ENCODE measurements at places on chromosomes 2 and 18. TPM values are rescaled to one million over a fixed set of nuclear protein-coding genes. Genes with fewer than 3 reads are reported as not detected.

DNA sequence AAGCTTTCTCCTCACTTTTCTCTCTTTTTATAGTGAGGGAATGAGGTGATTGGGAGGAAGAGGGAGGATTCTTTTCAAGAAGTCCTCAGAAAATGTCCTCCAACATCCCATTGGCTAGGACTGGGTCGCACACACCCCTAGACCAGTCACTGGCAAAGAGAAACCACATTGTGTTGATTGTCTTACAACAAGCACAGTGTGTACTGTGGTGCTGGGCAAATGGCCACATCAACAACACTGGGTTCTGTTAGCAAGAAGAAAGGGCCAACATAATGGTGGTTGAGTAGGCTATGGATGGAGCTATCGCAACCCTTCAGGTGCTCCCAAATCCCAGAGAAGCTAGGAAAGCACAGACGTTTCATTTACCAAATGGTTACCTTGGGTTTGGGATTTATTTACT is 18.7 kb upstream of the PTPN4 start:
- no peak for DNase-seq

GRCh38 chr2:24204505-24204904 is 29.7 kb downstream of the FAM228A start:
- no peak for DNase-seq

DNA sequence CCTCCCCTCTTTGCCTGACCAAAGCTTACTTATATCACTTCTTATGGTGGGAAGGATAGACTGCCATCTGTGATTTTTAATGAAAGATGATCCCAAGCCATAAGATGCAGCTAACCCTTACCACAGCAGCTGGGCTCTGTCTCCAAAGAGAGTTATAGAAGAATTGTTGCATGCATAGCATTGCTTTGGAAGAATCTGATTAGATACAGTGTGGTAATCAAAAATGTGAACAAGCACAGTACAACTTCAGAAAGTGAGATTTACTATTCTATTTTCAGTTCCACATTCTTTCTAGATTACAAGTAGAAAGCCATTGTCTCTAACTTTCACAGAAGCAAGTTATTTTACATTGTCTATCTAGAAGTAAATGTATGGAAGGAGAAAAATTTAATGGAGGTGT is 129.0 kb upstream of the ACVR2A start:
- no peak for DNase-seq

DNA sequence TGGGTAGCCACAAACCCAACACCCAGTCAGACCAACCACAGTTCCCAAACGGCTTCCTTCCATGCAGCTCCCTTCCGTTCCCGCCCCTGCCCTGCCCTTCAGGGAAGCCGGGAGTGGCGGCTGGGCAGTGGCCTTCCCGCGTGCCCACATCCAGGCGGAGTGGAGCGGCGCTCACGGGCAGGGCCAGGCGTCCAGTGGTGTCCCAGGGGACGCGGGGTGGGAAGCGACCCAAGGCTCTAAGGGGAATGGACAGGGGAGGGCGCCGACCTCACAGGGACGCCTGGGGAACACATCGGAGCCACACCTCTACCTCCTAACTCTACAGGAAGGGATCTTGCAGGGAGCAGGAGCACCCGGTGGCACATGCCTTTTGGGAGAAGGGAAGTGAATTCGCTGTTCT is 225.9 kb upstream of the MGAT5 start:
- DNase-seq, result no peak

DNA sequence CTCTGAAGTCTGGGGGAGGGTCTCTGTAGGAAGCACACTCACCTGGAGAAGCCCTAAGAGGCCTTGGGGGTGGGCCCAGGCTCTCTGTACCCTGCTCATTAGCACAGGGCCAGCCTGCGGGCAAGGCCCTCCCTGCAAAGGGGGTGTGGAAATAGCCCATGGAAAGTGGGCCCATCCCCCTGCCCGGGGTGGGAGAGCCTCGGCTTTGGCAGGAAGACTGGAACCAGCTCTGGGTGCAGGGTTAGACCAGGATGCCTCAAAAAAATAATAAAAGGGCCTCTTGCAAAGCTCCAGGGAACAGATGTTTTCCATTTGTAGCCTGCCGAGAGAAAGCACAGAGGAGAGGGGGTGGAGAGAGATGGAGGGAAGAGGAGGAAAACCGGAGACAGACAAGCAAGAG is 98.7 kb downstream of the STPG4 start:
- DNase-seq, result no peak

- no peak for DNase-seq
Observed at GRCh38 chr2:1835581-1836201, 91.4 kb upstream of the PXDN start.

GRCh38 chr18:74679679-74680076 is 82.0 kb downstream of the ZNF407 start:
- DNase-seq, result no peak

- no peak for DNase-seq
Observed at GRCh38 chr2:151869291-151869690, 41.1 kb upstream of the ARL5A start.

- DNase-seq, result no peak
Observed at GRCh38 chr2:24766609-24767008, 26.6 kb downstream of the PTRHD1 start.

KIAA2012 gene
- total RNA-seq, result not detected

FEV gene
- total RNA-seq, result not detected

HTR2B gene
- 1.2 TPM for total RNA-seq

NXPH2 gene
- total RNA-seq, result not detected
